ENCODE measurements at places on chromosomes 5 and 9.
A peak's percentile ranks its signal among the peaks of the same experiment; 100 is the strongest.

GRCh38 chr9:121656941-121657470 is 5.6 kb downstream of the DAB2IP start:
- DNase-seq = no peak

GRCh38 chr5:34609951-34610441 is 46.1 kb upstream of the RAI14 start:
- no peak for DNase-seq

GRCh38 chr9:112780450-112781036 is 30.0 kb downstream of the SNX30 start:
- DNase-seq = no peak

- no peak for DNase-seq
Measured at GRCh38 chr9:116209414-116210116, 56.0 kb downstream of the PAPPA start.

DNA sequence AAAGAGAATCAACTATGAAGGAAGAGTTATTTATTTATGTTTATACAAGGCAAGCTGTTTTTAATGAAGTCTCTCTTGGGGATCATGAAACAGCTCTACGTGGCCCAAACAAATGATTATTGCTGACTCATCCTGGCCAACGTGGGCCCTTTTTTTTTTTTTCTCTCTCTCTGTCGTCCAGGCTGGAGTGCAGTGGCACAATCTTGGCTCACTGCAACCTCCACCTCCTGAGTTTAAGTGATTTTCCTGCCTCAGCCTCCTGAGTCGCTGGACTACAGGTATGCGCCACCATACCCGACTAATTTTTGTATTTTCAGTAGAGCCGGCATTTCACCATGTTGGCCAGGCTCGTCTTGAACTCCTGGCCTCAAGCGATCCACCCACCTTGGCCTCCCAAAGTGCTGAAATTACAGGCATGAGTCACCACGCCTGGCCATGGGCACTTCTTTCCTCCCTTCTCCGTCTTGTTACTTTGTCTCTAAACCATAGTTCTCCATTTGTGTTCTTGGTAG is 98.3 kb downstream of the BASP1 start:
- DNase-seq = no peak

GRCh38 chr9:128729766-128730517 is 6.0 kb upstream of the ZDHHC12 start:
- DNase-seq = no peak

DNA sequence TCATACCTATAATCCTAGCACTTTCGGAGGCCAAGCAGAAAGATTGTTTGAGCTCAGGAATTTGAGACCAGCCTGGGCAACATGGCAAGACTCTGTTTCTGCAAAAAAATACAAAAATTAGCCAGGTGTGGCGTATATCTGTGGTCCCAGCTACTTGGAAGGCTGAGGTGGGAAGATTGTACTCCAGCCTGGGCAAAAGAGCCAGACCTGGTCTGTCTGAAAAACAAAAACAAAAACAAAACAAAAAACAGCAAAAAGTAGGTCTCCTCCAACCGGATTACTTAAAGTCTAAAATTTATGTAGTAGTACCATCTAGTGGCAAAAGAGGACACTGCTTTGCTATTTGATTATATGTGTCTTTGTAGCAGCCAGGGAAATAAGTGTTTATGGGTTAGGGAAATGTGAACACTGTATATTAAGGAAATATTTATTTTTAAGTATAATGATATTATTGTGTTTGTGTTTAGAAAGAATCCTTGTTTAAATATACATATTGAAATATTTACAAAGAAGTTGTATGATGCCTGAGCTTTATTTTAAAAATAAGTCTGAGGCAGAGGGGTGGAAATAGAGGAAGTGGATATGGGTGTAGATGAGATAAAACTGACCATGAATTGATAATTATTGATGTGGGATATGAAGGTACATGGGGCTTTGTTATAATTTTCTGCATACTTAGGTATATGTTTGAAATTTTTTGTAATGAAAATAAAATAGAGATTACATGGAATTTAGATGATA is 20.0 kb downstream of the APC start:
- DNase-seq = peak; percentile 43

DNA sequence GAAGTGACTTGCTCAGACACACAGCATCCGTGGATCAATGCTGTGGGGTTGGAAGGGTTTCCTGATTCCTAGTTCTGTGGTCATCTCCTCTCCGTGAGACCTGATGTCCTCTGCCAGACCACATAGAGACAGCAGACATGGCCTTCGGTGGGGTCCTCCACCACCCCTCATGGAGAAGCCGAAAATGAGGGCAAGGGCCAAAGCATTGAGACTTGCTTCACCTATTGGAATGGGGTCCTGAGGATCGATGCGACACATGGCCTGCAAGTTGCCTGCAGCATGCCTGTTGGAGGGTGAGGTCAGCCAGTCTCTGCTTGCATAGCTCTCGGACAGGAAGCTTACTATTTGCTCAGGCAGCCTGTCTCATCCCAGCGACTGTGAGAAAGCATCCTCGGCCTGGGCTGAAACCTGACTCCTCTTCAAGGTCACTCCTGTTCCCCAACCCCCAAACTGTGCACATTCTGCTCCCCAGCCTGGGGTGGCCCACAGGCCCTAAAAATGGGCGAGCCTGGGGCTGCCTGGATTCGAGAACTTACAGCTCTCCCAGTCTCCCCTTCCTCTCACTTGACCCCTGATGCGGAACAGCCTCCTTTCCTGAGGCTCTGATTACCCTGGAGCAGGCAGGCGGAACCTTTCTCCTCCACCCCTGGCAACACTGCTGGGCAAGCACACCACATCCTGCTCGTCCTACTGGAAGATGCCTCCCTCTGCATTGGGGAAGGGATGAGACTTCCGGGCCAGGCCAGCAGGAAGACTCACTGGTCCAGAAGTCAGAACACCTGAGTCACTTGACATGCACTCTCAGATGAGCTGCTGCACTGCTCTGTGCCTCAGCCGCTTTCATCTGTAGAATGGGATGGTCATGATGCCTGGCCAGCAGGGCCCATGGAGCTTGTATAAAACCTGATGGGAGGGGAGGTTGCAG is 186.9 kb downstream of the RGS3 start:
- DNase-seq = peak; percentile 14

GRCh38 chr5:56569076-56569475 is 246.3 kb upstream of the MAP3K1 start:
- no peak for DNase-seq

DNA sequence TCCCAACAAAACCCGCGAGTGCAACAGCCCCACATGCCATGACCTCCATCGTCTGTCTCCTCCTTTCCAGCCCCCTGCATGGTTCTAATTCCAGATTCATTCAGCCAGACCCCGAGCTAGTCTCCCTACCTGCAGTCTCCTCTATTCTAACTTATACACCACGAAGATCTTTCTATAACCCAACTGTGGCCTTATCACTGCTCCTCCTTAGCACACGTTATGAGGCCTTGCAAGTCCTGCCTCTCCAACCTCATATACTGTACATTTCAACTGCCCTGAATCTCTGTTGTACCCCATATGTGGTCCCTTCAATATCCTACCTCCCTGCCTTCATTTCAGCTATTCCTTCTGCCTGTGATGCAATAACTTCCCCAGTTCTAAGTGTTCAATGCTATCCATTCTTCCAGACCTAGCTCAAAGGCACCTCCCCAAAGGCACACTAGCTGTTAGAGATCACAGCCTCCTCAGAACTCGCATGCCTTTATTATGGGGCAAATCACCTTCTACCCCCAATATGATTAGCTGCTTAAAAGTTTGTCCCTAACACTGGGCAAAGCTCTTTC is 215.1 kb upstream of the TRIM32 start:
- no peak for DNase-seq

DNA sequence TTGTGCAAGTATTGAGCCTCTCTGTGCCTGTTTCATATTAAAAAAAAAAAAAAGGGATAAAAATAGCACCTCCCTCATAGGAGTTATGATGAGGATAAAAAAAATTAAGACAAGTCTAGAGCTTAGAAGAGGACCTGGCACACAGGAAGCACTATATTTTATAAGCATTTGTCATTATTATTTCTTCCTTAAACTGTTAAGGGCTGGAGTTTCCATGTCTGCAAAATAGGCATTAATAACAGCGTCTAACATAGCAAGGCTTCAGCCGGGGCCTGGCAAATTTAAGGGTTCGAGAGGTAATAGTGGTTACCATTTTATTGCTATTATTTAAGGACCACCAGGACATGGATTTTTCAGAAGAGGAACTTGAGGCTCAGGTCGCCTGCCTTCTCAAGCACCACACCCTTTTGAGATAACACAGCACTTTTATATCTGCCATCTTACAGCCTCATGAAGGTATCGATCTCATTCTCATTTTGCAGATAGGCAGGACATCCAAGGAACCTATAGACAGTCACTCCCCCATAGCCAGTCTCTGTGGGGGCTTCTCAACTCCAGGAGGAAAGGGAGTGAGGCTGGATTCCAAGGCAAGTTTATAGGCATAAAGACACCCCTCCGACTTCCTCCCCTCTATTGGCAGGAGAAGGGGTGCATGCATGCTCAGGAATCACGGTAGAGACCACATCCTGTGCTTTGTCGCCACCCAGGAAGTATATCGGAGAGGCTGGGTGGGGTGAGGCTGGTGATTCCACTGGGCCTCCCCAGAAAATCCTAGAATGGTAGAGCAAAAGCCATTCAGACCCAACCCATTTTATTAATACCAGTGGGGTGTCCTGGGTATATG is 2.4 kb downstream of the ANXA6 start:
- no peak for DNase-seq

- no peak for DNase-seq
Measured at GRCh38 chr5:115579747-115580173, 22.5 kb downstream of the TICAM2 start.

DNA sequence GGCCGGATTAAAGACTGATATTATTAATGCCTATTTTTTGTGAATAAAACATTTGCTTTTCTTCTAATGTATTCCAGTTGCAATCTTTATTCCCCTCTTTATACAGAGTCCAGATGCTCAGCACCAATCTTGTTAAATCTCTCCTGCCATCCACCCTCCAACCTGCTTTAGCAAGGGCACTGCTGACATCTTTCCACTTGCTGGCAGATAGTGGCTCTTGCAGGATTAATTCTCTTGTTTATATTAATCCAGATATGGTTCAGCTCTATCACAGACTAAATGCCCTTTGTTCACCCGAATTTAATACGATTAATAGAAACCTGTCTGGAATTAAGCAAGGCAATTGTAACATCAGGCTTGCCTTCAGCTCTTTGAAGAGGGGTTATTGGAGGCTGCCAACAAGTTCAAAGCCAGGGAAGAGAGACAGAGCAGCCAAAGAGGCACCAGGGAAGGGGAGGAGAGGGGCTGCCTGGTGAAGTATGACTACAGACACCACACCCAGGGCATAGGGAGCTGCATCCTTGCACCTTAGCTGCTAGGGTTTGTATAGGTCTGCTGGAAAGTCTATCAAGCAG is 236.2 kb downstream of the SAXO1 start:
- no peak for DNase-seq

DNA sequence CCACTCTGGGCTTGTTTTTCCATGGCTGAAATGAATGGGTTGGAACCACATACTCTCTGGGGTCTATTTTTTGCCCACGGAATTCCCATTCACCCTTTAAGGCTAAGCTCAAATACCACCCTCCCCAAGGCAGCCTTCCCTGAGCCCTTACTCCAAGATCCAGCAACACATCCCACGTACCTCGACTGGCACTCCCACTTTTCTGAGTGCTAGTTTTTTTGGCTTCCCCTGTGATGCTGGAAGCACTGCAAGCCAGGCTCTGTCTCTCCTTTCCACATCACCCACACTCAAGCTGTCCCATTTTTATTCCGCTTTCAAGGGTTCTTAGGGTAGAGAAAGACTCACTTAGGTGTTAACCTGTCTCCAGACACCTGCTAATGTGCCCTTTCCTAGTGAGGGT is 6.0 kb downstream of the ST6GALNAC6 start:
- DNase-seq = no peak

DNA sequence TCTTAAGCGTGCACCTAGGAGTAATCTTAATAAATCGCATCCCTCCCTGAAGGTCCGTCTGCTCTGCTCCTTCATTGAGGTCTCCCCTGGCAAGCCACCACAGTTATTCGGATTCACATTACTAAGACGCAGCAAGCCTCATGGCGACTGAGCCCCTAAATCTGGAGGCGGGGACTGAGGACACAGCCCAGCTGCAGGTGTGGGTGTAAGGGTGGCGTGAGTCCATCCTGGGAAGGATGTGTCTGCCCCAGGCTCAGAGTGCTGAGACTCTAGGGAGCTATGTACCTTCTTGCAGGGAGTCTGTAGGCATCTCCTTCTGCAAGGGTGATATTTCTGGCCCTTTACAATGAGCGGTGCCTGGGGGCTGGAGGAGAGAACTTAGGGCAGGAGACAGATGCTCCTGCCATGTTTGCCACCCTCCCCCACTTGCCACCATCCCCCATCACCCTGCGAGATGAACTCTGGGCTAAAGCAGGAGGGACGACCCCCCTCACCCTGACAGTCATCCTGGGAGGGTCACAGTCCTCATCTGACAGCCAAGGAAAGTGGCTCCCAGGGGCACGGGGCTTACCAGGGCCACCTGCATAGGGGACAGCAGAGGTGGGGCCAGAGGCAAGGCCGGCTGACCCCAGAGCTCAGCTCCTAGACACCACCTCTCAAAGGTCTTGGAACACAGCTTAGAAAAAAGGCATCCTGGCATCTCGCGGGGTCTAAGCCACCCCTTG is 76.4 kb upstream of the FCN1 start:
- no peak for DNase-seq

DNA sequence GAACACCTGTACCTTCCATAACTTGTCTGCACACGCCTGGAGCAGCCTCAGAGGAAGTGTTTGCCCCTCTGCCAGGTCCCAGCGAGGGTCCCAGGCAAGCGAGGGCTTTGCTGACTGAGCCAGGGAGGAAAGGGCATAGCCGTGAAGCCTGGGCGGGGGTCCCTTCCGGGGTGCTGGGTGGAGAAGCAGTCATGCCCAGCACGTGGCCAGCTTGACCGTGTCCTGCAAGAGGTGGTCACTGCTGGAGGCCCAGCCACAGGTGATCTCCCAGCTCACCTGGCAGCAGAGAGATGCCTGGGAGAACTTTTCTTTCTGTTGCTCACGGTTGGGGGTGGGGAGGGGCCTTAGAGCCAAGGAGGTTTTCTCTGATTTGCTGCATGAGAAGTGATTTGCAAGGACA is 195.3 kb downstream of the CACNA1B start:
- no peak for DNase-seq

- DNase-seq = no peak
Measured at GRCh38 chr9:98545021-98545420, 163.7 kb downstream of the GABBR2 start.

GRCh38 chr9:98150721-98151120 is 31.7 kb upstream of the TRIM14 start:
- no peak for DNase-seq

DNA sequence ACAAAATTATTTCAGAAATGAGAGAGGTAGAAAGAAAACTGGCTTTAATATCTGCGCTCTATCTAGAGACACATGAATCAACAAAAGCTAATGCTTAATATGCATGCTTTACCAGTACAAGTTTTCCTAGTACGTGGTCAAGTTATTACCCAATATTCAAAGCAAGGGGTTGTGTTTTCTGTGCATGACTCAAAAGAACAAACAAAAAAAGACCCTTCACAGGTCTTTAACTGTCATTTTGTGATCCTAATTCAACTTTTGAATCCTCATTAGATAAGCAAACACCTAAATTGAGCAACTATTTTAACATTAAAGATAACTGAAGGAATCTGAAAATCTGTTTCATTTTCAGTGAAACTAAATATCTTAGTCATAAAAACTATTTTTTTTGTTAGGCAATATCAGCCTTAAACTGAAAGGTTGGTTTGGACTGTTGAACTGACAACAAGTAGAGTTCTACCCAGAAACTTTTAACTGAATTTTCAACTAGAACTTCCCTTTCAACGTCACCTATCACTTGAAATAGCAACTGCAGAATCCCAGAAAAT is 12.5 kb downstream of the ST8SIA4 start:
- DNase-seq = no peak

GRCh38 chr9:133483611-133484010 is 4.7 kb upstream of the SLC2A6 start:
- no peak for DNase-seq

GRCh38 chr5:14728459-14728938 is 64.0 kb downstream of the OTULIN start:
- no peak for DNase-seq

Measured in amniotic stem cell (primary cell).